Endodermal cell (in vitro differentiated cells): ENCODE measurements at places on chromosomes 7 and 10. TPM values are rescaled to one million over a fixed set of nuclear protein-coding genes. Genes with fewer than 3 reads are reported as not detected.

Gene MEIG1
- 0.45 and 0.46 TPM in 2 replicates for total RNA-seq

DNA sequence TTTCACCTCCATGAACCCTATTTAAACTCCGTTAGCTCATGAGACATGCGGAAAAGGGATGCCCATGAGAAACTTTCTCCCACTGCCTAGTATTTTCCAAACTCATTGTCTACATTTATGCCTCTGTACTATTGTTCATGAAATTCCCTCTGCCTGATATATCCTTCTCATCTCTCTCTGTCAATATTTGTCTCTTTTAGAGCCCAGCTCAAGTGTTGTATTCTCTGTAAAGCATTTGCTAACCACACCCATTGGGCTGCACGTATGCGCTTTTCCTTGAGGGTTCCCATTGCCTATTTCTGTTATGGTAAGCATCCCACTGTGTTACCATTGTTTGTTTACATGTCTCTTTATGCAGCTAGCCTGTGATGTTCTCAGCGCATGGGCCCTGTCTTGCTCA is 211.4 kb downstream of the MDFIC start:
- DNase-seq, result no peak
- no peaks in the 10 kb centered on the region for H3K36me3 ChIP-seq
- H3K27ac ChIP-seq, result no peak overlapping the region

- no peaks in the 10 kb centered on the region for H3K27me3 ChIP-seq
- H3K4me3 ChIP-seq, result no peak overlapping the region
- H3K36me3 ChIP-seq, result peaks cover 6% of the 10 kb centered on the region
- no peaks in the 10 kb centered on the region for H3K4me1 ChIP-seq
- H3K27ac ChIP-seq, result no peak overlapping the region
Observed at GRCh38 chr10:299969-300368, 164.7 kb downstream of the ZMYND11 start.

GRCh38 chr10:16887565-16887964 is 70.3 kb upstream of the RSU1 start:
- no peaks in the 10 kb centered on the region for H3K36me3 ChIP-seq
- DNase-seq, result no peak
- H3K27me3 ChIP-seq, result no peaks in the 10 kb centered on the region
- H3K27ac ChIP-seq, result no peak overlapping the region

Gene CFAP70
- total RNA-seq, result 0.70 and 0.77 TPM in 2 replicates

Gene PPP1R3C
- total RNA-seq, result 0.47 and 0.51 TPM in 2 replicates

- no peaks in the 10 kb centered on the region for H3K36me3 ChIP-seq
- H3K4me3 ChIP-seq, result no peak overlapping the region
- no peaks in the 10 kb centered on the region for H3K4me1 ChIP-seq
- DNase-seq, result no peak
- no peaks in the 10 kb centered on the region for H3K27me3 ChIP-seq
- H3K27ac ChIP-seq, result no peak overlapping the region
Observed at GRCh38 chr7:90530263-90530662, 60.8 kb downstream of the PTTG1IP2 start.

Gene PHYHIPL
- total RNA-seq, result 0.32 and 0.68 TPM in 2 replicates

DNA sequence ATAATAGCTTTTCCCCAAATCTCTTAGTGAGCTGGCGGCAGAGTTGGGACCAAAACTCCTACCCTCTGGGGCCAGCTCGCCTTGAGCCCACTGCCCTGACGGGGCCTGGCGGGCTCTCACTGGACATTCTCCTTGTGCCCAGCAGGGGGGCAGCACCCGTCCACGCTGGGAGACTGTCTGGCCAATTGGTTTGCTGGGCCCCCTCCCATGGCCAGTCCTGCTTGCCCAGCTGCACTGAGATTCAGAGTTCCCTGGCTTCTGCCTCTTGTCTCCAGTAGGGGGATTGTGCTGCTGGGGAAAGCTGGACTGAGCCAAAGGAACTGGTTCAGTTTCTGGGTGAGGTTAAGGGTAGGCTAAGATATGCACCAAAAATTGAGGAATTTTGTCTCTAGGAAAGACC is 59.8 kb downstream of the RAMP3 start:
- no peaks in the 10 kb centered on the region for H3K36me3 ChIP-seq
- no peak overlapping the region for H3K27ac ChIP-seq
- H3K27me3 ChIP-seq, result no peaks in the 10 kb centered on the region
- H3K4me1 ChIP-seq, result no peaks in the 10 kb centered on the region

GRCh38 chr10:208616-209015 is 73.4 kb downstream of the ZMYND11 start:
- H3K27me3 ChIP-seq, result no peaks in the 10 kb centered on the region
- no peak overlapping the region for H3K4me3 ChIP-seq
- no peak for DNase-seq
- H3K27ac ChIP-seq, result no peak overlapping the region
- H3K4me1 ChIP-seq, result no peaks in the 10 kb centered on the region

Gene DOCK1
- total RNA-seq, result 56.4 to 73.4 TPM (median 72.4 TPM) in 3 replicates

Gene PTN
- 5.6 to 7.1 TPM (median 6.6 TPM) in 3 replicates for total RNA-seq

GRCh38 chr7:128863433-128863989 is 855 bp downstream of the ATP6V1F start:
- DNase-seq, result peak; percentile 87
- no peaks in the 10 kb centered on the region for H3K4me1 ChIP-seq
- no peak overlapping the region for H3K27ac ChIP-seq
- H3K4me3 ChIP-seq, result peak overlapping the region; percentile 95
- H3K27me3 ChIP-seq, result peaks cover 10% of the 10 kb centered on the region
- H3K36me3 ChIP-seq, result peaks cover 18% of the 10 kb centered on the region

Gene SLC26A5
- total RNA-seq, result 0.35 TPM in 1 of 2 replicates, not detected in the other

DNA sequence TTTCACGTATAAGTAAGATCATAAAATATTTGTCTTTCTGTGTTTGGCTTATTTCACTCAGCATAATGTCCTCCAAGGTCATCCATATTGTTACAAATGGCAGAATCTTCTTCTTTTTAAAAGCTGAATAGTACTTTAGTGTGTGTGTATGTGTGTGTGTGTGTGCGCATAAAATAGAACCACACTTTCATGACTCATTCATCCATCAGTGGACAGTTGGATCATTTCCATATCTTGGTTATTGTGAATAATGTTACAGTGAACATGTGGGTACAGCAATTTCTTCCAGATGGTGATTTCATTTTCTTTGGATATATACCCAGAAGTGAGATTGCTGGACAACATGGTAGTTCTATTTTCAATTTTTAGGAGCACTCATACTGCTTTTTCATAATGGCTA is 622.4 kb downstream of the NRG3 start:
- H3K4me3 ChIP-seq, result no peak overlapping the region
- H3K4me1 ChIP-seq, result no peaks in the 10 kb centered on the region
- no peak overlapping the region for H3K27ac ChIP-seq
- no peak for DNase-seq

Gene ASAH2
- total RNA-seq, result 4.8 to 8.3 TPM (median 6.7 TPM) in 3 replicates

GRCh38 chr7:41010418-41010817 is 692.5 kb downstream of the INHBA start:
- no peaks in the 10 kb centered on the region for H3K27me3 ChIP-seq
- H3K4me3 ChIP-seq, result no peak overlapping the region
- no peak overlapping the region for H3K27ac ChIP-seq
- H3K36me3 ChIP-seq, result no peaks in the 10 kb centered on the region

DNA sequence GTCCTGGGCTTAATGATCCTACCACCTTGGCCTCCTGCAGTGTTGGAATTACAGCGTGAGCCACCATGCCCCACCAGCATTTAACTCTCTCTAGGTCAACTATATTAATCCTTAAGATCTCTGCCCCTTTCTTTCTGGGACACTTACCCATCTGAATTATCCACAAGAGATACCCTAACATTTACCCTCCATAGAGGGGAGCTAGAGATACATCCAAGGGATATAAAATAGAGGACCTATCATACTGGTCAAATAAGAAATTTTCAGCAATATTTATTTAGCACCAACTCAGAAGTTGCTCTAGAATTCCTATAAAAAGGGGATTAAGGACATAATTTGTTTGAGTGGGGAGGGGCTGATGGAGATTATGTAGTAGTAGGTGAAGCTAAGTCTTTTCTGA is 96.5 kb downstream of the OTUD1 start:
- H3K36me3 ChIP-seq, result no peaks in the 10 kb centered on the region
- DNase-seq, result no peak
- no peaks in the 10 kb centered on the region for H3K4me1 ChIP-seq
- no peak overlapping the region for H3K4me3 ChIP-seq

GRCh38 chr10:92829042-92829785 is 19.1 kb upstream of the EXOC6 start:
- no peaks in the 10 kb centered on the region for H3K36me3 ChIP-seq
- H3K27me3 ChIP-seq, result no peaks in the 10 kb centered on the region
- no peak overlapping the region for H3K4me3 ChIP-seq
- H3K4me1 ChIP-seq, result peaks cover 3% of the 10 kb centered on the region

Gene PRSS1
- 4.4 and 5.7 TPM in 2 replicates for total RNA-seq

GRCh38 chr10:72567421-72567820 is 58.5 kb downstream of the MICU1 start:
- no peak overlapping the region for H3K27ac ChIP-seq
- H3K36me3 ChIP-seq, result peaks cover 30% of the 10 kb centered on the region
- DNase-seq, result no peak
- no peaks in the 10 kb centered on the region for H3K27me3 ChIP-seq
- no peak overlapping the region for H3K4me3 ChIP-seq

Gene HMX3
- total RNA-seq, result not detected in 3 replicates

DNA sequence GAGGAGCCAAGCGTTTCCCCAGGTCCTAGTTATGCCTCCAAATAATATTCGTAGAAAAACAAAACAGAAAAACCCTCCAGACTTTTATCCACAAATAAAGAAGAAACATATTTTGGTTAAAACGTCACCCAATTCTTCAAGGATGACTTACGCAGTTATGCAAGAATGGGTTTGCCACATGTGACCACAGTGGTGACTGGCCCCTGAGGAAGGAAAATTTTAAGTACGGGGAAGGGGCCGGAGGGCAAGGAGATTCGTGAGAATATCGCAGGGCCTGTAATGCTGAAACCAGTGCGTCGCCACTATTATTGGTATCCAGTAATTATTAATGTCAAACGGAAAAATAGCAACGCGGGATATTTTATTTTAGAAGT is 537 bp upstream of the MRPS24 start:
- DNase-seq, result no peak
- H3K4me3 ChIP-seq, result peak overlapping the region; percentile 81
- H3K27ac ChIP-seq, result peak overlapping the region; percentile 32
- peaks cover 4% of the 10 kb centered on the region for H3K4me1 ChIP-seq
- H3K36me3 ChIP-seq, result peaks cover 22% of the 10 kb centered on the region
- H3K27me3 ChIP-seq, result no peaks in the 10 kb centered on the region

- H3K27me3 ChIP-seq, result no peaks in the 10 kb centered on the region
- H3K27ac ChIP-seq, result no peak overlapping the region
- H3K4me3 ChIP-seq, result no peak overlapping the region
- no peaks in the 10 kb centered on the region for H3K36me3 ChIP-seq
- DNase-seq, result no peak
- H3K4me1 ChIP-seq, result no peaks in the 10 kb centered on the region
Observed at GRCh38 chr7:2665359-2665791, 22.6 kb upstream of the AMZ1 start.

GRCh38 chr7:95874541-95875265 is 102.3 kb downstream of the DYNC1I1 start:
- H3K4me1 ChIP-seq, result no peaks in the 10 kb centered on the region
- no peak overlapping the region for H3K4me3 ChIP-seq
- H3K36me3 ChIP-seq, result peaks cover 28% of the 10 kb centered on the region
- no peaks in the 10 kb centered on the region for H3K27me3 ChIP-seq
- no peak for DNase-seq
- H3K27ac ChIP-seq, result no peak overlapping the region

GRCh38 chr10:58742141-58742540 is 229.5 kb downstream of the BICC1 start:
- no peak for DNase-seq
- no peaks in the 10 kb centered on the region for H3K27me3 ChIP-seq
- H3K27ac ChIP-seq, result no peak overlapping the region
- H3K4me1 ChIP-seq, result no peaks in the 10 kb centered on the region

- no peak overlapping the region for H3K27ac ChIP-seq
- DNase-seq, result no peak
- H3K4me1 ChIP-seq, result no peaks in the 10 kb centered on the region
- no peaks in the 10 kb centered on the region for H3K36me3 ChIP-seq
Observed at GRCh38 chr10:116286626-116287200, 13.7 kb upstream of the GFRA1 start.

Gene TSPAN12
- total RNA-seq, result 35.6 and 39.7 TPM in 2 replicates

Gene NPFFR1
- total RNA-seq, result not detected in 3 replicates

Gene TTYH3
- total RNA-seq, result 142 and 152 TPM in 2 replicates

DNA sequence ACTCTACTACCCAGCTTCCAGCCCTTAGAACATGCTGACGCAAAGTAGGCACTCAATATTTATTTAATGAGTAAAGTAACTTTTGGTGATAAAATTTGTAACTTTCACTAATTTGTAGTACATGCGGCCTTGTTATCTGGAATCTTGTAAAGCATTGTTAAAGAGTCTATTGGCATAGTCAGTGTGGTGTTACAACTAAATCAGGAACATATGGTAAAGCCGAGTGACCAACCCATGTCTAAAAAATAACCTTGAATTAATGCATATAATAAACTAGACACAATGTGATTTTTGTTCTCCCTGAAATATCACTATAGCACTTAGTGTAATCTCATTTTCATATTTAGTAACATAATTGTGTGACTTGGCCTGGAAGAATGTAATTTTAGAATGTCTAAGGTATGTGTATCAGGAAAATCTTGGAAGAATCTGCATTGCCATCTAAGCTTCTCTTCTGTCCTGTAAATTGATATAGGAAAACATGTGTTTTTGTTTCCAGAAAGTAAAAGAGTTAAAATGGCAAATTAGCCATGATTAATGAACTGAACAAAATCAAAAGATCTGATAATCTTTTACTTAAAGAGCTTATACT is 256.7 kb upstream of the GNAI1 start:
- no peak for DNase-seq
- no peaks in the 10 kb centered on the region for H3K4me1 ChIP-seq
- H3K4me3 ChIP-seq, result no peak overlapping the region
- H3K27ac ChIP-seq, result no peak overlapping the region

GRCh38 chr7:3955026-3955425 is 654.0 kb downstream of the SDK1 start:
- H3K36me3 ChIP-seq, result no peaks in the 10 kb centered on the region
- H3K27me3 ChIP-seq, result no peaks in the 10 kb centered on the region
- H3K4me1 ChIP-seq, result no peaks in the 10 kb centered on the region
- no peak overlapping the region for H3K4me3 ChIP-seq

Gene LRRD1
- not detected in 3 replicates for total RNA-seq

DNA sequence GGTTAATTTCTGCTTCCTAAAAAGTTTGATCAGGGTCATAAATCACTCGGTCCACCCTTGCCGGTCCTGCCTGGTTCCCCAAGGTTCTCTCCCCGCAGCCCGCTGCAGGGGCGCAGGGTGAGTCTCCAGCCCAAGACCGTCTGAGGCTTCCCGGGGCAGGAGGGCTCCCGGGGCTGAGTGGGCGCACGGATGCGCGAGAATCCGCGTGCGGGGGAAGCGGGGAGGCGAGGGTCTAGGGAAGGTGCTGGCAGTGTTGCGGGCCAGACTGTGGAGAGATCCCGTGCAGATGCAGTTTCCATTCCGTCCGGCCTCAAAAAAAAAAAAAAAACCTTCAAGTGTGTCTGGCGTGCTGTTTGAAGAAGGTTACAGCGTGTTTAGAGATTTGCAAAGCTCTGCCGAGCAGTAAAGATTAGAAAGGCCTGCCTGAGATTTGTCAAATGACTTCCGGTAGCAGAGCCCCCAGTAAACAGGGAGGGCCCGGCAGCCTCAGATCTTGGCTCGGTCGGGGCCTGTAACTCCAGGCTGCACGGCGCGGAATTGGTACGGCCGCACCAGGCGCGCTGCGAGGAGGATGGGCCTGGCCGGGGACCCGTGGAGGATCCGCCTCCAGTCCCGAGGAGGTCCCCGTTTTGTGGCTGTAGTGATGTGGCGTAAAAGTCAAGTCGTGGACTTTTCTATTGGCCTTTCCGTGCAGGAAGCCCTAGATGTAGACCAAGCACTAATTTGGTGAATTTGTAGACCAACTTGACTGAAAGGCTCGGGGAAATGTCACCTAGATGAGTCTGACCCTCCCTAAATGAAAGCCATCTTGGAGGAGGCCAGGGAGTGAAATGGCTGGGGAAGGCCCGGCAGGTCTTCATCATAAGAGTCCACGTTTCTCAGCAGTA is 293.2 kb upstream of the NFE2L3 start:
- H3K27ac ChIP-seq, result no peak overlapping the region
- H3K36me3 ChIP-seq, result no peaks in the 10 kb centered on the region
- no peaks in the 10 kb centered on the region for H3K4me1 ChIP-seq
- peak; percentile 78 for DNase-seq
- H3K27me3 ChIP-seq, result peaks cover 56% of the 10 kb centered on the region
- peak overlapping the region; percentile 91 for H3K4me3 ChIP-seq

Gene RASA4
- total RNA-seq, result 10.4 and 10.9 TPM in 2 replicates
